NCI-H510A (cell line): ENCODE measurements at places on chromosomes 12 and 14.

DNA sequence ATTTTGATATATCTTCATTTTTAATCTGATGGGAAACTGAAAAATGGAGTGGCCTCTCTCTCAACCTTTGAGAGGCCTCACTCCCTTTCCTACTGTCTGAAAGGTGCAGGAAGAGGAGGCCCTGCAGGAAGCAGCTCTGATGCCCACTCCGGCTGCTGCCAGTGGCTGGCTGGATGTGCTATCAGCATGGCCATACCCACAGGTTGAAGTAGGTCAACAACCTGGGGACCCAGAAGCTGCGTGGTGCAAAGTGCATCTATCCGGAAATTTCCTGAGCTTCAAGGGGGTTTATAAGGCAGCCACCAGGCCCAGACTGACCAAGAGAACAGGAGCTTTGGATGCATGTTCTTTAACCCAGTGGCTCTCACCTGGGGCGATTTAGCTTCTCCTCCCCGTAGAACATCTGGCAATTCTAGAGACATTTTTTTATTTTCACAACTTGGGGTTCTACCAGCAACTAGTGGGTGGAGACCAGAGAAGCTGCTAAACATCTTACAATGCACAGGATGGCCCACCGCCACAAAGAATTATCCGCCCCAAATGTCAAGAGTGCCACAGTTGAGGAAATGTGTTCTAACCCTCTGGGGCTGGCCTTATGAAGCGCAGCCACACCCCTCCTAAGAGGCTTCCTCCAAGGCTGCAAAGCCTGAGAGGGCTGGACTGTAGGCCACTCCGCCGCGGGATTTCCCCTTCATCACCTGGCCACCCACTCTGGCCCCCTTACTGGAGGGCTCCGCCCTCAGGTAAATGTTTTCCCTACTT, 8.2 kb upstream of the BATF start:
- DNase-seq = no peak

DNA sequence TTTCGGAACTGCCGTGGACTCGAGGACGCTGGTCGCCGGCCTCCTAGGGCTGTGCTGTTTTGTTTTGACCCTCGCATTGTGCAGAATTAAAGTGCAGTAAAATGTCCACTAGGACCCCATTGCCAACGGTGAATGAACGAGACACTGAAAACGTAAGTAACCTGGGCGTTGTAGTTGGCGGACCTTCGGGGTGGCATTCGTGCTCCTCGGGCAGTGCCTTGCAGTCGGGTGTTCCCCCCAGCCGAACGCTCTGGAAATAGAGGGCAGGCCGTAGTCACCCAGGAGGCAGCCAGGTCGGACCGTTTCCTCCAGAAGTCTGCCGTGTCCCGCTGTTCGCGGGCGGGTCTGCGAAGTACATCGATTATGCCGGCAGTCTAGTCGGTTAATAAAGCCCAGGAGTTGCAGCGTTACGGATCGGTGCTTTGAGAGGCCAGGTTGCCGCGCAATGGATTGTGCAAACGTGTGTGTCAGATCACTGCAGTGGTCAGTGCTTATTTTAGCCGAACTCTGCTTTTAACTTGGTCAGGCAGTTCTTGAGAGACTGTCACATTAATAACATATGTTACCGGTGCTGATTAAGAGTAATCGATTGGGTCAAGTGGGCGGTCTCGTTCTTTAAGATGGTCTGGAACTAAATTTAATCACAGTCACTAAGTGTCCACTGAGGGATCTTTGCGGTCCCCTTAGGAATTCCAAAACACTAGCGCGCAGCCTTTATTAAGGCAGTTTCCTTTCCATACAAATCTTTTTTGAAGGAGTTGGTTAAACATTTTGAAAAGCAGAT, 906 bp downstream of the MARK3 start:
- DNase-seq = no peak

- no peak for DNase-seq
Measured at GRCh38 chr12:122893208-122894153, 2.4 kb downstream of the VPS37B start.

DNA sequence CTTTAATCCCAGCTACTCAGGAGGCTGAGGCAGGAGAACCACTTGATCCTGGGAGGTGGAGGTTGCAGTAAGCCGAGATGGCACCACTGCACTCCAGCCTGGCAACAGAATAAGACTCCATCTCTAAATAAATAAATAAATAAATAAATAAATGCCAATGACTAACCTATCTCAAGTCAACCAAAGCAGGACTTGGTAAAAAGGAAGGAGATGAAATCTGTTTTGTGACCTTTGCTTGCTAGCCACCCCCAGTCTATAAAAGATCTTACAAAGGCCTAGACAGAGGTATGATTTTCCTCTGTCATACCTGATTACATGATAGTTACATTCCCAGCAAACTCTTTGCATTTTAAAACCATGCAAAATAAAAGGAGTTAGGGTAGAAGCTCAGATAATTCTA, 13.5 kb upstream of the METTL17 start:
- no peak for DNase-seq

GRCh38 chr14:60738843-60739508, 4.4 kb downstream of the MNAT1 start:
- DNase-seq = no peak

- DNase-seq = no peak
Measured at GRCh38 chr12:94089891-94090290, 58.5 kb upstream of the PLXNC1 start.

- DNase-seq = no peak
Measured at GRCh38 chr14:77043177-77043983, 14.9 kb upstream of the IRF2BPL start.

GRCh38 chr14:57403521-57403864, 13.1 kb downstream of the NAA30 start:
- no peak for DNase-seq

- no peak for DNase-seq
Measured at GRCh38 chr12:52682938-52683574, 2.8 kb upstream of the KRT1 start.

GRCh38 chr12:93763746-93764147, 86.6 kb downstream of the CRADD start:
- DNase-seq = no peak

DNA sequence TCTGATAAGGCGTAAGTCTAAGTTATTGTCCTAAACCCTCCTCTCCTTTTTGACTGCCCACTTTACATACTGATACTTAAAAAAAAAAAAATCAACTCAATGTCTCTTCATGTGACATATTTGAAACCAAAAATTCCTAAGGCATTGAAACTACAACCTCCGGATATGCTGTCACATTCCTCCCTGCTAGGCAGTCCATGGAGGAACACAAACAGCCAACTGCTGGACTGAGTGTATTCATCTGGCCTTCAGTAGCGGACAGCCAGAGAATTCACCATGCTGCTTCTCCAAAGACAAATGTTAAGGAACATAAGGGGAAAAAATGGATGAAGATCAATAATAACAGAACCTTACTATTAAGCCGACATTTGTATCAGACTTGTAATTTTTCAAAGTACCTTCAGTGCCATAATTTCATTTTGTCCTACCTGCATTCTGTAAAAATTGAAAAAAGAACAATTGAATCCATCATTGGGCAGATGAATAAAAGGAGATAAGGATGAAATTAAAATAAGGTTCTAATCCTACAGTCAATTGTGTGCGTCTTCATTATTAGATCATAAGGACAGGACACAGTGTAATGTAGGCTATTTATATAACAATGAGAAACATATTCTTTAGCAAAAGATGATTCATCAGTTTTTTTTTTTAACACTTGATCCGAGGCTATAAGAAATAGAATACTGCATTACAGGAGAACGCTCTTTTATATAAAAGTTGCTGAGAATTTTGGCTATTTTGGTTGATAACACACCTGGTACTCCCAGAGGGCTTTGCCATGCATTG, 12.2 kb downstream of the RERG start:
- no peak for DNase-seq

- DNase-seq = no peak
Measured at GRCh38 chr14:53180272-53181221, 27.4 kb upstream of the DDHD1 start.

- no peak for DNase-seq
Measured at GRCh38 chr12:32864731-32865130, 31.8 kb downstream of the PKP2 start.

GRCh38 chr12:58980768-58981167, 60.5 kb upstream of the LRIG3 start:
- DNase-seq = no peak

DNA sequence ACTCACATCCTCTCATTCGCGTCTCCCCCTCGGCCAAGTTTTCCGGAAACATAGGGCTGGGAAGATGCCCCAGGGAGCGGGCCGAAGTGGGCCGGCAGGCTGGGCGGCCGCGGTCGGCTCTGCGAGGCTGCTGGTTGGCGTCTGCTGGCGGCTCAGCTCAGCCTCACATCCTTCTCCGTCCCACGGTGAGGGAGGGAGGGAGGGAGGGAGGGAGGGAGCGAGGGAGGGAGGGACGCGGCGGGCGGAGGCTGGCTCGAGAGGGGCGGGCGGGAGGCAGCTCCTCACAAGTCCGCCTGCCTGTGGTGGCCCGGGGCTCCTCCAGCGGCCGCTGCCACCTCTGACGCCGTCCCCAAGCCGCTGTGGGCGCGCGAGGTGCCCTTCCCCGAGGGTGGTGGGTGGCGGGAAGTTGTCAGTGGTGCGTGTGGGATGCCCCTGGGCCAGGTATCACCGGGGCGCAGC, 93.8 kb downstream of the RFLNA start:
- peak; percentile 81 for DNase-seq
